ENCODE measurements at places on chromosomes 6 and 20.

DNA sequence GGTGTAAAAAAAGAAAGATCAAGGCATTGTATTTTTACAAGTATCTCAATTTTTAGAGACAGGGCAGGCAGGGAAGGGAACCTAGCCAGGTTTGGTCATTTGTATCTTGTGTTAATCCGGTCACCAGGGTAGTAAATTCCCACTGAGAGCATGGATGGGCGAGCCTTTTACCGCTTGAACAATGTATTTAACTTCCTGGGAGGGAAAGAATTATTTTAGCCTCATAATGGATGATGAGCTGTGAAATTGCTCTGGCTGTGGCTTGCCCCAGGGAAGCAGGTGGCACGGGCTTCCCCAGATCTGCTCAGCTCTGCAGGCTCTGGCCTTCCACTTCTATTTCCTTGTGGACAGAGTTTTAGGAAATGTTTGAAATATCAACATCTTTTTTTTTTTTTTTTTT is 72.9 kb downstream of the TOX2 start:
- no peak for DNase-seq

GRCh38 chr20:49961413-49961812 is 21.4 kb upstream of the SNAI1 start:
- no peak for DNase-seq

- DNase-seq = no peak
Observed at GRCh38 chr6:34130862-34131261, 15.0 kb downstream of the GRM4 start.

DNA sequence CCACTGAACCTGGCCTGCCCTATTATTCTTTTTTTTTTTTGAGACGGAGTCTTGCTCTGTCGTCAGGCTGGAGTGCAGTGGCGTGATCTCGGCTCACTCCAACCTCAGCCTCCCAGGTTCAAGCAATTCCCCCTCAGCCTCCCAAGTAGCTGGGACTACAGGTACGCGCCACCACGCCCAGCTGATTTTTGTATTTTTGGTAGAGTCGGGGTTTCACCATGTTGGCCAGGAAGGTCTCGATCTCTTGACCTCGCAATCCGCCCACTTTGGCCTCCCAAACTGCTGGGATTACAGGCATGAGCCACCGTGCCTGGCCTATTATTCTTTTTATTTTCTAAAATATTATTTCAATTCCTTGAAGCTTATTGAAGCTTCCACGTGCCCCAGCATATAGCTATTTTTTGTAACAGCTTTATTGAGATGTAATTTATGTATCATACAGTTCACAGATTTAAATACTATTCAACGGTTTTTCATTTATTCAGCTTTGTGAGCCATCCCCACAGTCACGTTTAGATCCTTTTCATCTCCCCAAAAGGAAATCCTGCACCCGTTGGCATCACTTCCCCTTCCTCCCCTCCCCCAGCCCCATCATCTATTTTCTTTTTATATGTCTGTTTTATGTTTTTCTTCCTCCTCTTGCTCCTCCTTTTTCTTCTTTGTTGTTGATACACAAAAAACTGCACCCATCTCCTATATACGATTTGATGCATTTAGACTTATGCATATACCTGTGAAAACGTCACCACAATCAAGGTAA is 13.5 kb upstream of the MDFI start:
- no peak for DNase-seq

GRCh38 chr6:119325559-119326265 is 23.8 kb downstream of the MAN1A1 start:
- DNase-seq = no peak

DNA sequence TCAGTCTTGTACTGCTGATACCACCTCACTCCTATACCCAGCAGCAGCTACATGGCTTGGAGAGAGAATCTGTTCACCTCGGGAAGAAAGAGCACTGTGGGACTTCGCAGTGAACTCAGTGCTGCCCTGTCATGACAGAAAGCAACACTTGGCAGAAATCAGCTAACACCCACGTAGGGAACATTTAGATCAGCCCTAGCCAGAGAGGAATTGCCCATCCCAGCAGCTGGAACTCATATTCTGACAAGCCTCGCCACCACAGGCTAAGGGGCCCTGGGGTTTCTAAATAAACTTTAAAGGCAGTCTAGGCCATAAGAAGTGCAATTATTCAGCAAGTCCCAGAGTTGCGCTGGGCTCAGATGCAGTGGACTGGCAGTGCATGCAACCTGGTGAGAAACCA is 1266.8 kb downstream of the GRIK2 start:
- DNase-seq = no peak

DNA sequence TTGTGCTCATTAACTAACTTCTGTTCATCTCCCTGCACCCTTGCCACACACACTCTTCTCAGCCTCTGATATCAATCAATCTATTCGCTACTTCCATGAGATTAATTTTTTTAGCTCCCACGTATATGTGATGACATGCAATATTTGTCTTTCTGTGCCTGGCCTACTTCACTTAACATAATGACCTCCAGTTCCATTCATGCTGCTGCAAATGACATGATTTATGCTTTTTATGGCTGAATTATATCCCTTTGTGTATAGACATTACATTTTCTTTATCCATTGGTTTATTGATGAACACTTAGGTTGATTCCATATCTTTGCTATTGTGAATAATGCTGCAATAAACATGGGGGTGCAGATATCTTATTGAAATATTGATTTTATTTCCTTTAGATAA is 50.8 kb upstream of the SPTLC3 start:
- DNase-seq = no peak

- no peak for DNase-seq
Observed at GRCh38 chr6:163839296-163839695, 424.8 kb downstream of the QKI start.

DNA sequence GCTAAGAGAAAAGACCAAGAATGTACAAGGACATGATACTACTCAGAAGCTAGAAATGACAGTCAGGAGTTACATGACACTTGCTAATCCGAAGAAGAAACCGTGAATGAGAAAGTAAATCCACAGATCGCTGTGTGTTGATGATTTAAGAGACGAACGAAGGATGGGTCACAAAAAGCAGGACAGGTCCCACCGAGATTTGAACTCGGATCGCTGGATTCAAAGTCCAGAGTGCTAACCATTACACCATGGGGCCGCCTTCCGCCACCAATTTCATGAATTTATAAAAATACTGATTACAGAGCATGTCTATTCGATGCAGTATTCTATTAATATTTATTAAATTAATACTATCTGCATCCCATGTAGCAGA is 54.0 kb upstream of the BTN3A2 start:
- DNase-seq = no peak

DNA sequence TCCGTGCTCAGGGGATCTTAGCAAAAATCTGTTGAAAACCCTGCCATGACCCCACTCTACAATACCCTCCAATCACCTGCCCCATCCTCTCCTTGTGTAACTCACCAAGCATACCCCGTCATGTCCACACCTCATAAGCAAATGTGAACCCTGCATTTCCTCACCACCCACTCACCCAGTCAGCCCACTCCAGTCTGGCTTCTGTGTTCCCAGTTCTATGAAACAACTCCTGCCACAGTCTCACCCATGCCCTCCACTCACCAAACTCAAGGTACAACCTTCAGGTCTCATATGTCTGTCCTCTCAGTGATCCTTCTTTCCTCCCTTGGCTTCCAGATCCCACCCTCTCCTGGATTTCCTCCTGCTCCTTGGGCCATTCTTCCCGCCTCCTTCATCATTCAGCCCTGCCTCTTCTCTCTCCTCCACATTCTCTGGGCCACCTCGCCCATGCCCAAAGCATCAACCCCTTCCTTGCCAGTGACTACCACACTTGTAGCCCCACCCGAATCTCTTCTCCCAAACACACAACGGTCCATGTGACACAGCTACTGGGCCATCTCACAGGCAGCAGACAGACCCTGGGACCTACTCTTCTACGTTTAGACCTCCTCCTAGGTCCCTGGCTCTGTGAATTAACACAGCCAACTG is 8.8 kb downstream of the DDRGK1 start:
- DNase-seq = no peak

- DNase-seq = no peak
Observed at GRCh38 chr6:115055579-115055978, 712.8 kb upstream of the HS3ST5 start.

GRCh38 chr20:38833154-38833856 is 27.8 kb downstream of the PPP1R16B start:
- no peak for DNase-seq

DNA sequence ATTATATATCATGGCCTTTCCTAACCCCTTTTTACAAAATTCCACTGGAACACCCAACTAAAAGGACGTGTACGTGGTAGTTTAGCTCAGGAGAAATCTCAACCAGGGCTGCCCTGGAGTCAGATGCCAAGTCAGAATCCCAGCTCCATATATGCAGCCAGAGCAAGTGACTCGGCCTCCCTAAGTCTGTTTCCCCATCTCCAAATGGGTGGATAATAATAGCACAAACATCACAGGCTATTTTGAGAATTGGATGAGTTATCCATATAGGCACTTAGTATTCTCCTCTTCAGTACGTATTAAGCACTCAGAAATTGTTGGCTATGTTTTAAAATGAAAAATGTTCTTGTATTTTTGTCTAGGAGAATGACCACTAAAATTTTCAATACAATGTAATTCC is 481.5 kb downstream of the CD109 start:
- no peak for DNase-seq

- DNase-seq = no peak
Observed at GRCh38 chr6:1068905-1069304, 243.0 kb upstream of the FOXQ1 start.

DNA sequence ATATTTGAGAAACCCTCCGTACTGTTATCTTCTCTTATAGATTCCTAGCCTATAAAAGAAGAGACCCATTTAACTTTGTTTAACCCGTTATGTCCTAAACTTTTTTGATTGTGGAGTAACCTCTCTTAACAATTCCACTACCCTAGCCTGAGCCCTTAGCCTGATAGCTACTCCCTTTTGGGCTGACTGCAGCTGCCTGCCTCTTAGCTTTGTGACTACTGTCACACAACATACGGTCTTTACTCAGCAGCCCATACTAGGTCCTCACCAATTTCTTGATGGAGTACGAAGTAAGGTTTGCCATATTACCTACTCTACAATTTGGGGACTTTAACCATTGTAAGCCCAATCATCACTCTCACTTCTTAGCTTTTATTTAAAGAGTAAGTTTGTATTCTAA is 72.7 kb downstream of the QRSL1 start:
- no peak for DNase-seq

GRCh38 chr20:63234693-63235398 is 859 bp upstream of the BIRC7 start:
- DNase-seq = no peak

GRCh38 chr20:13915284-13915683 is 75.1 kb downstream of the SEL1L2 start:
- no peak for DNase-seq

GRCh38 chr20:62924442-62925075 is 1.7 kb downstream of the DIDO1 start:
- no peak for DNase-seq

DNA sequence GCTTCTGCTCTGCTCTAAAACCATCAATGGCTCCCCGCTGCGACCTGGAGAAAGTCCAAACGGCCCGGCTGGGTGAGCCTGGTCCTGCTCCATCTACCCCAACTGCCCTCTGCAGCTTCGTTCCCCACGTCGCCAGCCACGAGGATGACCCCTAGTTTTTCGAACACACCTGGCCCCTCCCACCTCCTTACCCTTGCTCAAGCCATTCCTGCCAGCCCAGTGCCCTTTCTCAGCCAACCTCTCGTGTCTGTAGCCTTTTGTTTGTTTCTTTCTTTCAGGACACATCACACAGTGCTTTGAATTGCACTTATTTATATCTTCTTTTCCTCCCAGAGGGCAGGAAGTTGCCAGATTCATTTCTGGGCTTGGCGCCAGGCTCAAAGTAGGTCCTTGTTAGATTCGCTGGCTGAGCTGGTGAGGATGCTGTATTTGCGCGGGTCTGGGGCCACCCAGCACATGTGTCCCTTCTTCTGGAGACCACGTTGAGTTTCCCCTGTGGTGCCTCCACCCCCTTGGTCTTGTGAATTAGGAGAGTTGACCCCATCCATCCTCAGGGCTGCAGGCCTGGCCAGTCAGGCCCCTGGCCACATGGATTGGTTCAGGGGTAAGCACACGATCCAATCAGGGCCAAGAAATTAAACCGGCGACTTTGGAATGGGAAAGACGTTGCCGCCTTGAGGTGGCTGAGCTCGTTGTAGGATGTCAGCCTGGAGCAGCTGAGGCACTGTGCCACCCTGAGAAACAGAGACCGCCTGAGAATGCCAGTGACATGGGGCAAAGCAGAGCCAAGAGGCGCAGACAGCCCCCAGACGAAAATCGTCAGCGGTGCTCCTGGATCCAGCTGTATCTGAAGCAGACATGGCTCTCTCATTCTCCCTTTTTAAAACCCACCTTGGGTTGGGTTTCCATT is 156.0 kb downstream of the CEBPB start:
- peak; percentile 83 for DNase-seq

Data from amniotic stem cell (primary cell).